SIG-M5 (cell line): ENCODE measurements at places on chromosomes 12 and 14.

DNA sequence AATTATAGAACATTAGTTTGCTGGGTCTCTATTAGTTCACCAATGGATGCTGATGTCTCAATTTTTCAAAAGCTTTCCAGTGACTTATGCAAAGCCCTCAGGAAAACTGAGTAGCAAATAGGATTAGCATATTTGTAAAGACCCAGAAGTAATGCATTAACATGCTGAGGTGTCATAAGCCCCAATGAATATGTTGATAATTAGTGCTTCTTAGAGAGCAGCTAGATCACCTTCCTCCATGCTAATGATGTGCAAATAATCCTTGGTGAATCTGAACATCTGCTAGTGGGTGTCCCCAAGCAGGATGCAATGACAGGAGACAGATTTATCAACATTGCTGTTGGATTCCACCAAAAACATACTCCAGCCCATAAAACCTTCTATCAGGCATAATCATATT, 19.0 kb downstream of the IFNG start:
- no peak for DNase-seq

- DNase-seq = no peak
Measured at GRCh38 chr12:98085046-98085755, 430.2 kb upstream of the TMPO start.

GRCh38 chr12:53289891-53290290, 5.5 kb upstream of the PFDN5 start:
- DNase-seq = no peak

- no peak for DNase-seq
Measured at GRCh38 chr14:90562652-90563051, 165.8 kb downstream of the CALM1 start.

GRCh38 chr14:33019346-33019745, 80.7 kb downstream of the NPAS3 start:
- no peak for DNase-seq

GRCh38 chr12:6520186-6520585, 14.1 kb upstream of the GAPDH start:
- no peak for DNase-seq

- no peak for DNase-seq
Measured at GRCh38 chr12:10101648-10102220, 2.9 kb upstream of the CLEC1A start.

DNA sequence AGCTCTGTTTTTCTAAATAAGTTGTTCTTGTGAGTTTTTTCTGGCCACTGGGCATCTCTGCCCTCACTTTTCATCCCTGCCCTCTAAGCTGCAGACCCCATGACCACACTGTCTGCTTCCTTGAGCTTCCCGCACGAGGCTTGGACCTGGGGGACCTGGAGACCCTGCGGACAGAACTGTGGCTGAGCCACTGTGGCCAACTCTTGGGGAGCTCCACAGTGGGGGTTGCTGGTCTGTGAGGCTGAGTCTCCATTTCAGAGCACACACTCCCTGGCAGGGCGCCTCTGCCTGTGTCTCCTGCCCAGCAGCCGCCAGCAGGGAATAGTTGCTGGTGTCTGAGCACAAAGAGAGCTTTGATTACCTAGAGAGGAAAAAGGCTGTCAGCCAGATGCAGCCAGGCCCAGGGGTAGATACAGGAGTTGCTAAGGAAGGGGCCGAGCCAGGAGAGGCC, 13.1 kb upstream of the RIN3 start:
- DNase-seq = no peak

DNA sequence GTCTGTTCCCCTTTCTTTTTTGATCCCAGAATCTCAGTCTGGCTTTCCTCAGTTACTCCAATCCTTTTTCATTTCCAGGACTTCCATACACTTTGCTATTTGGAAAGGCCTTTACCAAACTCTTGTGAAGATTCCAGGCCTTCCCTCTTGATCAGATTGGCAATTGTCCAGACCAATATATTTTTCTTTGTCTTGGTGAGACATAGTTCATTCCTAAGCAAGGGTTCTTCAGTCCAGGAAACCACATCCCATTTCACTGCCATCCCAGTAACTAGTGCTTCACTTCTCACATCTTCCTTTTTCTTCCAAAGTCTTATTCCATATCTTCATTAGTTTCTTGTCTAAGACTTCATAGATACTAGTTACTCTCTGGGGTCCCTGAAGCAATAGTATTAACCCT, 2.1 kb upstream of the PTPRQ start:
- DNase-seq = no peak

GRCh38 chr14:95123891-95124579, 33.3 kb downstream of the DICER1 start:
- no peak for DNase-seq

DNA sequence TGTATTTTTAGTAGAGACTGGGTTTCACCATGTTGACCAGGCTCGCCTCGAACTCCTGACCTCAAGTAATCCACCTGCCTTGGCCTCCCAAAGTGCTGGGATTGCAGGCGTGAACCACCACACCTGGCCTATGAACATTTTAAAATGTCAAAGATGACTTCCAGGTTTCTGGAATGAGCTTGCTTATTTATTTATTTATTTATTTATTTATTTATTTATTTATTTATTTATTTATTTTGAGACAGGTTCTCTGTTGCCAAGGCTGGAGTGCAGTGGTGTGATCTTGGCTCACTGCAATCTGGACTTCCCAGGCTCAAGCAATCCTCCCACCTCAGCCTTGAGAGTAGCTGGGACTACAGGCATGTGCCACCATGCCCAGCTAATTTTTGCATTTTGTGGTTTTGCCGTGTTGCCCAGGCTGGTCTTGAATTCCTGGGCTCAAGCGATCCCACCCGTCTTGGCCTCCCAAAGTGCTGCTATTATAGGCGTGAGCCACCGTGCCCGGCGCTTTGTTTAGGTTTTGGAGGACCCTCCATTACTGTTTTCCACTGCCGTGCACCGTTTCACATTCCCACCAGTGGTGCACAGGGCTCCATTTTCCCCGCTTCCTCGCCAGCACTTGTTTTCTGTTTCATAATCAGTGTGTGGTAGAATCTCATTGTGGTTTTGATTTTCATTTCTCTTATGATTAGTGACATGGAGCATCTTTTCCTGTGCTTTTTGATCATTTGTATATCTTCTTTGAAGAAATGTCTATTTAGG, 6.4 kb upstream of the CFAP251 start:
- DNase-seq = no peak

GRCh38 chr14:65258391-65258790, 154.1 kb upstream of the FUT8 start:
- no peak for DNase-seq

DNA sequence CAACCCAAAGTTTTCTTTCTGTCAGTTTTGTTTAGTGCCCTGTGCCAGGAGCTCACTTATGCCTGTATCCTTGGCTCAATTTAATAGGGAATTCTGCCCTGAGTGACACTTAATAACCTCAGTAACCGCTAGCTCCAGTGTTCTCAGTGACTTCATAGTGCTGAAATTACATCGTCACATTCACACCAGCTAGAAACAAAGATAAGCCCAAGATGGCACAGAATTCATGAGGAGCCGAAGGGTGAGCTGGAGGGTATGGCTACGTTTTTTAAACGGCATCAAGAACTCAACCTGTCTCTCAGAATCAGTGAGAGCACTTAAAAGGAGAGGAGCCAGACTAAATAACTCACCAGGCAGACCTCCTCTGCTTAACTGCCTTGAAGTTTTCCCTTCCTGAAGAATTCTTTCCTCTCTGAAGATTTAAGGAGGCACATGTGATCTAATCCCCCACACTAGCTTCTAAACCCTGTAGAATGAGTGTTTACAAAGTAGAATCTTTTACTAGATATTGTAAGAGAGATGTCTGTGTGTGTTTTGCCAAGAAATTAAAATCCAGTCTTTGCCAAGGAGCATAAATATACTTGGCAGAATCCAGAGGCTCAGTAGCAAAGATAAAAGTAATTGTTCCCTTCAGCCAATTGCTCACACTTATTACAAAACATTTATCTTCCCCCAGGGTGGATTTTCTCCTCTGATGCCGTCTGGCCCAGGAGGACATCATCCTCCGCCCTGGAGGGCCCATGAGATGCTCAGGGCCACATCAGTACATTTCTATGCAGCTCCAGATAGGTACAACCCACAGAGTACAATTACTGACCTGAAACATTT, 37.3 kb downstream of the PTGER2 start:
- DNase-seq = no peak

GRCh38 chr12:57456145-57456700, 1.1 kb downstream of the INHBE start:
- DNase-seq = no peak

DNA sequence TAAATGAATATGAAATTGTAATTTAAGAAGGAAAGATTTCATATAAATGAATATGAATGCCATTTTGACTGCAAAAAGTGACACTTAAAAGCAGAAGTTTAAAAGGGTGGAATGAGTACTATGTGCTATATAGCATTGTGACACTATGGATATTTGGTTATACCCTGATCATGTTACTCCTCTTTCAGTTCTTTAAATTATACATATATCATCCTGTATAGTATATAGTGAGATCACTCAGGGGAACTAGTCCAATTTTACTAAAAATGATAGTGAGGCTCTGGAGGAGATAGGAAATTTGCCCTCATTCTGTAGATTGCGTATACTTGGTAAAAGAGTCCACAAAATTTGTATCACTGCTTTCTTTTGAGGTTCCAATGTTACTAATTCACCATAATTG, 155.7 kb upstream of the BTG1 start:
- peak; percentile 21 for DNase-seq
